ENCODE measurements at places on chromosomes 3 and 15.

DNA sequence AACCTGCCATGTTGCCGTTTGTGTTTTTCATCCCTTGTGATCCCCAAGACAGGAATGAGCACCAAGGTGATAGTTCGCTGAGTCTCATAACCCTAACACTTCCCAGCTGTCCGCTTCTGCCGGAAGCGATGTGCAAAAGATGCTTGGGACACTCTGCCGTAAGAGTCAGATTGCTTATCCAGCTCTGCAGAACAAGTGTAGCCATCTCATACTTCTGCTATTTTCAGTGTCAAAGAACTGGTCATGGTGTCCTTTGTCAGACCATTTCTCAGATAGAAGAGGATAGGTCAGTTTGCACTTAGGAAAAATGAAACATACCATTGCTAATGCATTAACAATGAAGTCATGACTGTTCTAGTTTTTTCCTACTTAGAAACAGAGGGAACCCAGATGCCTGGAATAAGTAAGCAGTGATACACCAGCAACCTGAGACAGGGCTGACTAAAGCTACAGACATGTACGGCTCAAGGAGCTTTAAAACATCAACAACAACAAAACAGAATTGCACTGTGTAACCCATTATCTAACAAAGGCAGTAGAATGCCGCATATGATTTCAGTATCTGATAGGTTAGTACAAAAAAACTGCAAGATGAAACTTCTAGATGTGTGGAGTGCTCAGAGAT, 134.0 kb upstream of the IL12A start:
- peak; percentile 98 for DNase-seq

DNA sequence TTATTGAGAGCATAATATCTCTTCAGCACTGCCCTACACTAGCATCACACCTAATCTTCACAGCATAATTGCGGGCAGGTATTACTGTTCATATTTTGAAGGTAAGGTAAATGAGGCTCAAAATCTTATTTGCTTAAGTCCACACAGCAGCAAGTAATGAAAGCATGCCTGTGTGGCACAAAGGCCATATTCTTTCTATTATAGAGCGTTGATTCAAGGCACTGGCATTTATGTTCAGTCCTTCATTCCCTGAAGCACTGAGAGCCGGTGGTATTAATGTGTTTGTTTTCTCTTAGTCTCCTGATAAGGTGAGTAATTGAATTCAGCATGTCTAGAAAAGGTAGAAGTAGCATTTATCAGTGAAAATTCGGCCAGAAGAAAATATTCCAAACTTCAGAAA, 231.2 kb downstream of the BBX start:
- no peak for DNase-seq

- DNase-seq = no peak
These were observed 24.1 kb upstream of the AKAP13 start for GRCh38 chr15:85356276-85356675.

DNA sequence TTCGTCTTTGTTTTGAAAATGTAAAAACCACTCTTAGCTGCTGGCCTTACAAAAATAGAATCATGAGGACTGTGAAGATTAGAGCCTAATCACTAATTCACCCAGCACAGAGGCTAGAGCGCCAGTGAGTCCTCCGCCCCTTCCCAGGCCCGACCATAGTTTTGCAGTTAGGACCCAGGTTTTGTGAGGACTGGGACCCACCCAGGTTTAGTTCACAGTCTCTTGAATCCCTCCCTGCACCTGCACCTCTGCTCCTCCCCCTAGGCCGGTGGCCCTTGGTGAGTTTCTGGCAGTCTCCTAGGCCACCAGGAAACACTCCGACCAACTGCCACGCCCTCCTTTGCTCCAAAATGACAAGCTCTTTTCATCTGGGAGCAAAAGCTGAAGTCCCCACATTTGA, 136.0 kb upstream of the CCDC54 start:
- DNase-seq = no peak

GRCh38 chr15:78938658-78939488, 6.0 kb downstream of the CTSH start:
- no peak for DNase-seq
